Neural progenitor cell (in vitro differentiated cells): ENCODE measurements at places on chromosomes 1 and 21.

DNA sequence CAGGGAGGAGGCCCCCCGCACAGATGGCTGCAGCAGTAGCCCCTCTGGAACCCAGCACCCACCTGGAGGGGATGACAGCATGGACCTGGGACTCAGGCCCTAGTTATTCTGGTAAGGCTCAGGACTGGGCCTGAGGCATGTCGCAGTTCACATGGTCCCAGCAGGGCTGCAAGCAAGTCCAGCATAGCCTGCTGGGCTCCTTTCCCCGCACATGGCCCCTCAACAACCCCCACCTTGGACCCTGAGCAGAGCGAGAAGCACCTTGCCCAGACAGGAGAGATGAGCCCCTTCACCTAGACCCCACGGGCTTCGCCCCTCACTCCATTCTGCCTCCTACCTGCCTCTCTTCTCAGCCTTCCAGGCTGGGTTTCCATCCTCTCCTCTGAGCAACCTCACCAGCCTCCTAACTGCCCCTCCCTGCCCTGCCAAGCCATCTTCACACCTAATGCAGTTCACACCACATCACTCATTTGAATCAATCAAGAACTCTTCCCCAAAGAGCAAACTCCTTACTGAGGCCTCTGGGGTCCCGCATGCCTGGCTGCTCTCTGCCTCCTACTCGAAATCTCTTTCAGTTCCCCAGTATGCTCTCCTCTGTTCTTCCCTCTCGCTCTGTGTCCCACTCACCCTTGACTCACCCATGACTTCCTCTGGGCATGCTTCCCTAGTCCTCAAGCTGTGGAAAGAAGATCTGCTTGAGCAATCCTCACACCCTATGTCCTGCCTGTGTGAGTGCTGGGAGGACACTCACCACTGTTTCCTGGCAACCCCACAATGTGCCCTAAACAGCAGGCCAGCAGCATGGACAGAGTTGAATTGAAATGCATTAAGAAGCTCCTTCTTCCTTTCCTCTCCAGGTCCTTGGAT is 9.4 kb upstream of the THEMIS2 start:
- DNase-seq: no peak

DNA sequence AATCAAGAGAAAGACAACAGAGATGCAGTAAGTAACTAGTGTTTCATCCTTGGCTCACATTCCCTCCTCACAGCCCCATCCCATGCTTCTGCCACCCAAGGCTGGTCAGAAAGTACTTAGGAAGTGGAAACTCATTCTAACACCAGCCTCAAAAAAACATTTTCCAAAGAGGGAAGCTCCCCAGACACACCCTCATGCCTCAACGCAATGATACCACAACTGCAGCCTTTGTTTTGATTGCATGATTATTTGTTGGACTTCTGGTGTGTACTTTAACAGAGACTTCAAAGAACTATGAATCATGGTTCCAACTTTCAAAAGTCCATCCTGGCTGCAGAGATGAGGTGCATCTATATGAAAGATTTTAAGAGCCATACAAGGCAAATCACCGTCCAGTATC is 45.2 kb upstream of the KCNA3 start:
- no peak for DNase-seq

DNA sequence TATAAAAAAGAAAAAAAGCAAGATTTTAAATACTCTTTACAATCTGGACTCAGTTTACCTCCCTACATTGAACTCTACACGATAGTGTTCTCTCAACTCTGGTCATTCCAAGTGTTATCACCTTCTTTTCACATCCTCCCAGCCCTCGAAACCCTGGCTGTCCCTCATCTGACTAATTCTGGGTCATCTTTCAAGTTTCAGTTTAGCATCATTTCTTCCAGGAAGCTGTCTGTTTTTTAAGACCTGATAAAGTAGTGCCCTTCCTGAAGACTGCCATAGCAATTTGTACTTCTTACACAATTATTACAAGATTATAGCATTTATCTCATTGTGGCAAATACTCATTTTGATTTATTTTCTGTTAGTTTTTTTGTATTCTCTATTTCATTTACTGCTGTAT is 1.2 kb downstream of the ALG14 start:
- no peak for DNase-seq

GRCh38 chr1:165153182-165153581 is 203.3 kb downstream of the LMX1A start:
- no peak for DNase-seq

GRCh38 chr1:110412576-110412975 is 5.1 kb upstream of the LAMTOR5 start:
- DNase-seq: peak; percentile 86

DNA sequence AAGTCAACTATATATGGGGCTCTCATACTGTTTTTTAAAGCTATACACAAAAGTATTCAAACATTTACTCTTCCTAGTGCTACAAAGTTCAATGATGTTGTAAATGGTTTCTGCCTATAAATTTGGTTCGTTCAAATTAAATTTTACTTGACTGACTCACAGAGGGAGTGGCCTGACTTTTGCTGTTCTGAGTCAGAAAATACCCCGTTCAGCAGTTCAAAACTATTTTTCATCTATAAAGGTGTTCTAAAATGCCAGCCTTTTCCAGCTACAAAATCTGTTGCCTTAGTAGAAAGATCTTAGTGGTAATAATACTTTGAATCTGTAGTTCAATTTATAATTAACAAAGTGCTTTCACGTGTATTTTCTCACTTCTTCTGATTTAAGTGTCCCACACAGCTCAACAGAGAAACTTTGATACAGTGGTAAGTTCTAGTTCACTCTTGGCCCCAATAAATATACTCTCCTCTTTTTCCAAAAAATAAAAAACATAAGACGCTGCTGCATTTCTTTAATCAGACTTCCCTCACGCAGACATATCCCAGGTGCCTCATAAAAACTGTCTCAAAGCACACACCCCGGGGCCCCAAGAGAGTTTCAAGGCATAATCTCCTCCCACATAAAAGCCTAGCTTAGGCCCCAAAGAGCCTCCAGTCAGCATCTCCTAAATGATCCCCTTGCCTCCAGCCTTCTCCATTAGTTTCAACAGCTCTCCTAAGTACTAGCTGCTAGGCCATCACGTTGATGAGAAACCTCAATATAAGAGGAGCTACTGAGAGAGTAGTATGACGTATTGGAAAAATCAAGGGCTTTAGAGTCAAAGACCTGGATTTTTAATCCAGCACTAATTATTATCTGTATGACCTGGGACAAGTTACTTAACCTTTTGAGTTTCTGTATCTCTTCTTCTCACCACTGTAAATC is 3.2 kb downstream of the PTP4A2 start:
- peak; percentile 48 for DNase-seq
